ENCODE measurements at places on chromosomes 2 and 18. TPM values are rescaled to one million over a fixed set of nuclear protein-coding genes. Genes with fewer than 3 reads are reported as not detected.

- no peak for DNase-seq
Observed at GRCh38 chr2:88005776-88006175, 10.6 kb downstream of the RNU2-63P start.

- no peak for DNase-seq
Observed at GRCh38 chr18:52236131-52236530, 103.9 kb upstream of the DCC start.

Gene EGR4
- total RNA-seq: not detected

DNA sequence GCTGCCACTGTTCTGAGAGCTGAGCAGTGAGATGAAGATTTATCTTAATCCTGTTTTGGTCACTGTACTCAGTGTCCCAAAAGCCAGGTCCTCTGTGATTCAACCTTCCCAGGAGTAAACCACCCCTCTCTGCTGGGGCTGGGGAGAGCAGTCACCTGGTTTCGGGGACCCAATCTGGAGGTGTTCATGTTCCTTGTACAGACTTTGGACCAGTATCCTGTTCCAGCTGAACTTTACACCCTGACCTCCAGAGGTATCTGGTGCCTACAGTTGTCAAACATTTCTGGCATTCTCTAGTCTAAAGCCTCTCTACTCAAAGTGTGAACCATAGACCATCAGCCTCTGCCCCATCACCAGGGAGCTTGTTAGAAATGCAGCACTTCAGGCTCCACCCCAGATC is 22.1 kb downstream of the CERS6 start:
- DNase-seq: no peak

DNA sequence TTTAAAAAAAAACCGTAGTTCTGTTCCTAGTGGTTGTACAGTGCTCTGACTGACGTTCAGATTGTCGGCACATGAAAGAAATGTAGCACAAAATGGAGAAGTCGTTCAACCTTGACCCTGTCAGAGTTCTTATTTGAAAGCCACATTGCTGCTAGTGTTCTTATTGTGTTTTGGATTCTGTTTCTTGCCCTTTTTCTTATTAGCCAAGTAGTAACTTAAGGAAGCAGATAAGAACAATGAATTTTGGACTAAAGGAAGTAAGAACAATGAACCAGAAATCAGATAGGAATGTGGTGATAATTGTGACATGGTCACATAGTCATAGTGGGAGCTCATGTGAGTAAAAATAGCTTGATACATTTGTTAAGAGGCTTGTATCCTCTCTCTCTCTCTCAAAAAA is 45.9 kb downstream of the RPIA start:
- DNase-seq: no peak

DNA sequence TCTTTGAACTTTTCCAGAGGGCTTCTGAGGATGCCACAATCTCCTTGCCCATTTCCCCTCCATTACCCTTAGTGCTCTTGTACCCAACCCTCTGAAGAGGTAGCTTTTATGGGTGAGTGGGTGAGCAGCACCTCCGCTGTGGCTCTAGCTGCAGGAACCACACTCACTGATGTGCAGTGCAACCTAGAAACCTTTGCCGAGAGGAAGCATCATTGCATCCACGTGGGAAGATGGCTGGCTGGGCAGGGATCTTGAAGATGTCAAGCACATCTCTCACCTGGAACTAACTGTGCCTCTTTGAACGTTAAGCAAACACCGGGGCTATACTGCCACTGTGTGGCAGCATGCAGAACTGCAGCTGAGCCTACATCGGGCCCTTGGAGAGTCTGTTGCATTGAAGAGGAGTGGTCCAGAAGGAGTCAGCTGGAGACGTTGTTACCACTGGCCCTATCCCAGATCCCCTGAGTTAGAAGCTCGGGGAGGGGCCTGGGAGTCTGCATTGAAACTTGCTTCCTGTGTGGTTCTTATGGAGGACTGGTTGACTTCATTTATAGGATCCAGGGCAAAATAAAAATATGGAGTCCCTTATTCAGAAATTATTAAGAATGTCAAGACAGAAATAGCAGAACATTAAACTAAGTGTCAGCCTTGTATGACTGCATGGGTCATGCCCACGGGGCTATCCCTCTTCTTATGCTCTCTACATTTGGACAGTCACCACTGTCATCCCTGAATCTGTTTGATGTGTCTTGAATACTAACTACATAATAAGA is 28.7 kb downstream of the IGFBP5 start:
- no peak for DNase-seq

- no peak for DNase-seq
Observed at GRCh38 chr2:101175991-101176390, 24.8 kb upstream of the TBC1D8 start.

GRCh38 chr2:206062724-206063123 is 23.2 kb downstream of the INO80D start:
- no peak for DNase-seq

- DNase-seq: no peak
Observed at GRCh38 chr2:216293883-216294282, 78.4 kb downstream of the MARCHF4 start.

Gene SYT4
- not detected for total RNA-seq

- no peak for DNase-seq
Observed at GRCh38 chr2:122007126-122007525, 251.7 kb downstream of the TSN start.

- DNase-seq: no peak
Observed at GRCh38 chr2:148876595-148877402, 1.8 kb downstream of the KIF5C start.

GRCh38 chr2:76429374-76429773 is 718.7 kb upstream of the GCFC2 start:
- no peak for DNase-seq

Data from chondrocyte (in vitro differentiated cells).